Diencephalon (tissue), 1 donor: ENCODE measurements at places on chromosomes 7 and 10. TPM values are rescaled to one million over a fixed set of nuclear protein-coding genes. Genes with fewer than 3 reads are reported as not detected.

Gene MMD2
- 8.5 TPM for total RNA-seq

Gene GTF2IRD2
- 33.4 TPM for total RNA-seq

Gene GIMAP7
- 3.7 TPM for total RNA-seq

Gene TSPAN15
- total RNA-seq: 10.6 TPM

Gene CFAP46
- total RNA-seq: 9.2 TPM

Gene LIPJ
- total RNA-seq: 1.6 TPM

Gene CCL24
- not detected for total RNA-seq

Gene DDC
- 4.8 TPM for total RNA-seq
